Urinary bladder (tissue), 4 donors: ENCODE measurements at places on chromosomes 12 and 14.

- no peak for DNase-seq
These were observed 75.9 kb upstream of the DHRS4 start for GRCh38 chr14:23877538-23878180.

GRCh38 chr12:27208414-27208750 is 35.7 kb upstream of the STK38L start:
- DNase-seq: no peak

- no peak for DNase-seq
These were observed 411.1 kb downstream of the NRXN3 start for GRCh38 chr14:78581229-78581628.

DNA sequence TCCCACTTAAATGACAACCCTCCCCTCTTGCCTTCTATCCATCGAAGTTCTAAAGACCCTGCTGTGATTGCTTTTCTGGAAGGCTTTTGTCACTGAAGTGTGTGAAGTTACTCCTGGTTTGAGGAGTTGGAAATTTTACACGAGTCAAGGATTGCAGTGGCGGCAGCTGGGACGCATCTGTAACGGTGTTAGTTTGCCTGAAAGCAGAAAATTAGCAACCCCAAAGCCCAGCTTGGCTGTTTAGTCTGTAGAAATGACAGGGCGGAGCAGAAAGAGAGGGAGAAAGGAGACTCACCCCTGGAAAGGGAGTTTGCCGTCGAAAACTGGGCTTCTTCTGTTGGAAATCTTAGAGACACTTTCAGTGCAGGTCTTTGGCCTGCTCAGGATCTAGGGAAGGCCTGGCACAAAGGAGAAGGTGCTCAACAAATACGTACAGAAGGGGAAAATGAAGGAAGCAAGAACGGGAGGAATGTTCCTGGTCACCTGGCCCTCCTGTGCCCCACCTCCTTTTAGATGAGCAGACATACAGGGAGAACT is 931 bp upstream of the MYF5 start:
- DNase-seq: no peak

- DNase-seq: no peak
These were observed 17.4 kb downstream of the LRP6 start for GRCh38 chr12:12249216-12250050.

DNA sequence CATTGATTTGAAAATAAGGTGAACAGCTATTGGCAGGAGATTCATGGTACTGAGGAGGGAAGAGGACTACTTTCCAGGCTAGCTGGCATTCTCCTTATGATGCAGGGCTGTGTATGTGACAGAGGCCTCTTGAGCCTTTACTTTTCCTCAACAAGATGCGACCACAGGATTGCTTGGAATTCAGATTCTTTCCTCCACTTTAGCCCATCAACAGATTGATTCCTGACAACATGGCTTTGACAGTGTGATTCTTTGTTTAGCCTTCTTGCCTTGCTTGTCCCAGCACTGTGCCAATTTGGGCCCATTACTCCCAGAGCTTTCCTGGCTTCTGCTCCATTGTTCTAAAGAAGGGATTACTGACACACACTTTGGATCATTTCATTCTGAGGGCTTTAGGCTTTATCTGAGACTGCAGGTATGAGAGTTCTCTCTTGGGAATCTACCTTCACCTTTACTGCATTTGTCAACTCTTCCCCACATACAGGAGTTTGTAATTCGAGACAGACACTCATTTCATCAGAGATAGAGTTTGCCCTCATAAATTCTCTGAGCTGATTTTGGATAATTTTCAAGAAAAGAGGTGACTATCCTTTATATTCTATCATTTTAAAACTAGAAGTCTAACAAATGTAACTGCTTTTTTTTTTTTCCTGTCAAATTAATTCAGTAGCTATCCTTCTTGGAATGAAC is 206.4 kb upstream of the GZMB start:
- no peak for DNase-seq

- DNase-seq: no peak
These were observed 9.6 kb downstream of the MMP14 start for GRCh38 chr14:22845821-22846625.

DNA sequence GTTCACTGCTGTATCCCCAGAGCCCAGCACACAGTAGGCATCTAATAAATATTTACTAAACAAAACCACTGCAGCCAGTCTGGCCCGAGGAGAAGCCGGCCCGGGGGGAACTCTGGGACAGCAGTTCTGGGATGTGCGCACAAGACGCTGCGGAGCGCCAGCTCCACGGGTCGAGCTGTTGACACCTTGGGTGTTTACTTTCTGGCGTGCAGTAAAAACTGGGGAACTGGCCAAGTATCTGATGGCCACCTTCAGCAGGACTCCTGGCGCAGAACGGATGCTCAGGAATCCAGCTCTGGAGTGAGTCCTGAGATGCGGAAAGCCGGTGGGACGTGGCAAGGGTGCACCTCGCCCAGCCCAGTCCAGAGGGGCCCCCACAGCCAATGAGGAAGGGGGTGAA is 65.6 kb downstream of the NCOR2 start:
- no peak for DNase-seq

DNA sequence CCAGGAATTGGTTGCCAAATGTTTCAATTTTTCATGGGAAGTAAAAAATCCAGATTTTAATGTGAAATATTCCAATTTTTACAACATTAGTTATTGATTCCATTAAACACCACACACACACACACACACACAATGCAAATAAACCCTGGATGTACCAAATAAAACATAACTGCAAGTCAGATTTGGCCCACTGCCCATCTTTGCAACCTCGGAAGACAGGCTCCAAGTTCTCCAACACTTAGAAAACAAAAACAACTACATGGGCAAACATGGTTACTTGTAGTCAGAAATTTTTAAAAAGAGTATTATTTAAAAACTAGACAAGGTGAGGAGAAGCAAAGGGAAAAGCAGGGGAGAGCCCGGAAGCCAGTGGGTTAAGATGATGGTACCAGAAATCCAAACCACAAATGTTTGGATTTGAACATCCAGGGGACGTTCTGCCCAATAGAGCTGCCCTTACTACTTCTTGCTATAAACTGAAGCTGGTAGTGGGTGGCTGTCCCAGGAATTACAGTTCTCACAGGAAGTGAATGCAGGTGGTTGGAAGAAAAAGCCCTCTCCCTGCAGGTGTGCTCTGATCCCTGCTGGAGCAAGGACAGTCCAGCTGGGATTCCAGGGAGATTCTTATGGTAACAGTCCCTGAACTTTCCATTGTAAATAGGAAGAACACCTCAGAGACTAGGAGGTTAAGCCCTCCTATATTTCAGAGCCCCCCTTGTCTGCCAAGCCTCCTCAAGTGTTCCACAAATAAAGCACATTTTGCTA is 111.7 kb downstream of the SLC25A21 start:
- no peak for DNase-seq

GRCh38 chr14:105356927-105357326 is 41.4 kb upstream of the TEX22 start:
- DNase-seq: no peak

DNA sequence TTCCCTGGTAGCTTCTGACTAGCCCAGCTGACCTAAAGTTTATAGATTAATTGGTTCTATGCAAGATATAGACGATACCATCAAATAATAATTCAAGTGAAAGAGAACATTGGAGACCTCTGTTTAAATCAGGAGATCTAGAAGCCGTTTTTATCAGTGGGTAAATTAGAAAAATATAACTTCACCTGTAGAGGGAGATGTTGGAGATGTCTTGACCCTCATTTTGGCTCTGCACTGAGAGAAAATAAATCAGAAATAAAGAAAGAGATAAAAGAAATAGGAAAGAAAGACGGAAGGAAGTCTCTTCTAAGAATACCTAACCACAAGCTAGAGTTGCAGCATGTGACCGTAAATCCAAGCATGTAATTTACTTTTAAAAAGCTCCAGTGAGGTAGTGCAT is 684.5 kb downstream of the C12orf50 start:
- DNase-seq: no peak
